GM23338 (cell line): ENCODE measurements at places on chromosomes 2 and 18. TPM values are rescaled to one million over a fixed set of nuclear protein-coding genes. Genes with fewer than 3 reads are reported as not detected.

The GCC2 gene
- 36.2 and 43.4 TPM in 2 replicates for total RNA-seq

The TMEM169 gene
- 3.9 and 8.0 TPM in 2 replicates for total RNA-seq

The ARL6IP6 gene
- 43.5 and 65.4 TPM in 2 replicates for total RNA-seq

DNA sequence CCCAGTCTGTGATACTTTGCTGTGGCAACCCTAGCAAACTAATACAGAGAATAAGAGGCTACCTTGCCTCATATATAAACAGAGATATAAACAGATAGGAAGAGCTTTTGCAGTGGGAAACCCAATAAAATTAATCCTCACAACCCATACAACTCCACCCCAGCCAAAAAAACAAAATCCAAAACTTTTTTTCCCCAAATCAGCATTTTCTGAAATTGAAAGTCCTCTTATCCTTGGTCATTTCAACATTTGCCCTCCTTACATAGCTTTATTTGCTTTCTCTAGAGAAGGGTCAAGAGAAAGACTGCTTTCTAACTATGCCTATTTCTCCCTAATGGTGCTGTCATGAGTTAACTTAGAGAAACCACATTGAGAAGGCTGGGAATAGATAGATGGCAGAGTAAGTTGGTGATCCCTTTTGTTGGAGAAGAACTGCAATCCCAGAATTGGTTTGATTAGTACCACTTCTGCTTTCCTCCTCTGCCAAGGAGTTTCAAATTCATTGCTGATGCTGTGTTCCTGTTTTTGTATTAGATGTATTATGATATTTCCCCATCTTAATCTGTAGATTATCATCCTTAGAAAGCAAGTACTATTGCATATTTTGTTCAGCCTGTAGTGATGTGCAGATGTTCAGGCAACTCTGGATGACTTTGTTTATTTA lies 76.5 kb upstream of the B3GNT2 start:
- no peak for DNase-seq

DNA sequence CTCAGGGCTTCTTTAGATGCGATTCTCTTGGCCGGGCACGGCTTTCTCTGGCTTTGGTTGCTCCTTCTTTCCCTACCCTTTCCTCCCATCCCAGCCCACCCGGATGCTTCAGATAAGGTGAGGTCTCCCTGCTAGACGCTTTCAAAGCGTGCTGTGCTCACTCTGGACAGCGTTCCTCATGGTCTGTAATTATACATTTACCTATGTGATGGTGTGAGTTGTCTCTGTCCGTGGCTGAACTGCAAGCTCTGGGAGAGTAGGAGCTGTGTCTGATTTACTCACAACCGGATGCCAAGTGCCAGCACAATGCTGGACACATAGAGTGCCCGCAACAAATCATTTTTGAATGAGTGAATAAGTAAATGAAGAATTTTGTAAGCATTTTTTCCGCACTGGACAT lies 26.8 kb upstream of the PNPT1 start:
- no peak for DNase-seq

GRCh38 chr2:96554293-96555145 lies 18.0 kb downstream of the ARID5A start:
- DNase-seq = peak; percentile 80
